HTR-8/SVneo (cell line): ENCODE measurements at places on chromosomes 4 and X.
A peak's percentile ranks its signal among the peaks of the same experiment; 100 is the strongest.

DNA sequence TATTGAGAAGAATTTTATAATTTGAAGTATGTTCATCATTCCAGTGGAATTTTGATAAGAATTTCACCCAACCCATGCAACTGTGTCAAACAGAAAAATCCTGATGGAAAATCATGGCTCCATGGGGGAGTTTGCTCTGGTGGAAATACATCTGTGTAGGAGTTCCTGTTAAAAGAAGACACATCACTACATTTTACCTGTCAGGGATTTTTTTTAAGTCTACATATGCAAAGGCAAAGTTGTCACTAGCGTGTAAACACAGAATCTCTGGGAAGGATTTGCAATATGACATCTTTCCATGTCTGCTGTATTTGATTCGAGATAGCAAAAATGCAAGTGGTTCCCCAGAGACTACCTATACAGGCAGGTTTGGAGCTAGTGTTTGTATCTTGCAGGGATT, 581.0 kb downstream of the KCNIP4 start:
- no peak for DNase-seq

- no peak for DNase-seq
Measured at GRCh38 chr4:5971078-5971450, 47.2 kb downstream of the C4orf50 start.

GRCh38 chrX:46204721-46205422, 340.3 kb downstream of the ZNF674 start:
- DNase-seq = no peak

GRCh38 chr4:180363815-180364214, 1879.4 kb upstream of the TENM3 start:
- DNase-seq = no peak

- DNase-seq = no peak
Measured at GRCh38 chr4:37674439-37674838, 11.7 kb downstream of the RELL1 start.

DNA sequence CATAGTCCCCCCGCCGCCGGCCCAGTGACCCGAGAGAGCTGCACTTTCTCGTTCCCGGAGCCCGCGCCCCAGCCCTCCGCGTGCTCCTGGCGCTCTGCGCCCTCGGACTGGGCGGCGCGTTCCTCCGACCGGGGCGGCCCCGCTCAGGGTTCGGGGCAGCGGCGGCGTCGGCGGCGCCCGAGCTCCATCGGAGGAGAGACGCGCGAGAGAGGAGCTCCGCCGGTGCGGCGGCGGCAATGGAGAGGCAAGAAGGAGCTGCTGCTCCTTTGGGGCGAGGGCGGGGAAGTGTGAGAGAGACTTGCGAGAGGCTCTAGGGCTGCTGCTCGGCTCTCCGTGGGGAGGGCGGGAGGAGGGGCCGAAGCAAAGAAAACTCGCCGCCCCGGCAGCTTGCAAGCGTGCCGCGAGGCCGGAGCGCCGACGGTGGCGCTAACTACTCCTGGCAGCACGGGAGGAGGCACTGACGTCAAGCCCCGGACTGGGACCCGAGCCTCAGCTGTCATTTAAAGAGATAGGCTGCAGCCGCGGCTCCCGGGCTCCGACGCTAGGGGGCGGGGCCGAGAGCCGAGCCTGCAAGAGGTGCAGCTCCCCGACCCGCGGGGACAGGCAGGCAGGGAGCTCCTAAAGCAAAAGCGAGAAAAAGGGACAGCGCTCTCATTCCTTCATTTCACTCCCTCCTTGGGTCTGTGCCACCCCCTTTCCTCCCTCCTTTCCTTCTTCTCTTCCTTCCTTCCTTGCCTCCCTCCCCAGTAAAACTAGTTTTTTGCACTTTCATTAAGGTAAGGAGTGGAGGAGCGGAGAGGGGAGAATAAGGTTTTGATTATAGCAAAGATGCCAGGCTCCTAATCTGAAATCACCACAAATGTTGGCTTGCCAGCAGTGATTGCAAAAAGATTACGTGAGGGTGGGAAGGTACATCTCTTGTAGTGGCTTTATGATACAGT, at the start of gene KCTD8:
Gene KCTD8, minus strand, starts transcription at position 289 of the 941 bp plus-strand sequence.
- peak; percentile 88 for DNase-seq

DNA sequence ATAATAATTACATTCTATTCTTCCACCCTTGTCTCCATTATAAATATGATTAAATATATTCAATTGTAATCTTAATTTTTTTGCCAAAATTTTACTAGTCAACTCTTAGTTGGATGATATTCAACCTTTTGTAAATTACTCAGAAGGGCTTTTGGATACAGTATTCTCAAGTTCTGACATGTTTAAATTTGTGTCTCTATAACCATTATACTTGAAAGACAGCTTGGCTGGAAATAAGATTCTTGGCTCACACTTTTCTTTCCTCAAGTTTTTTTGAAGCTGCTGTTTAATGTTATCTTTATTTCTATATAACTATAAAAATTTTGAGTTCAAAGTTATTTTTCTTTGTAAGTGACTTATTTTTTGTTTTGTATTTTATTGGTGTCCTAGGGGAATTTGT, 214.4 kb downstream of the ARAP2 start:
- no peak for DNase-seq

DNA sequence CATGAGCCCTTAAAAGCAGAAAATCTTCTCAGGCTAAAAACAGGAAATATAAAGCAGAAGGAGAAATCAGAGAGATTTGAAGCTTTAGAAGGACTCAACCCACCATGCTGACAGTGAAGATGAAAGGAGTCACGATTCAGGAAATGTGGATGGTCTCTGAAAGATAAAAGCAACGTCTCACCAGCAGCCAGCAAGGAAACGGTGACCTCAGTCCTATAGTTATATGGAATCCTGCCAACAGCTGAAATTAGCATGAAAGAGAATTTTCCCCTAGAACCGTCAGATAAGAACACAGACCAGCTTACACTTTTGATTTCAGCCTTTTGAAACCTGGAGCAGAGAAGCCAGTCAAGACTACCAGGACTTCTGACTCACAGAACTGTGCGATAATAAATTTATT, 715.7 kb upstream of the HTR2C start:
- DNase-seq = no peak

- DNase-seq = no peak
Measured at GRCh38 chrX:102008901-102009300, 77.1 kb upstream of the ZMAT1 start.

DNA sequence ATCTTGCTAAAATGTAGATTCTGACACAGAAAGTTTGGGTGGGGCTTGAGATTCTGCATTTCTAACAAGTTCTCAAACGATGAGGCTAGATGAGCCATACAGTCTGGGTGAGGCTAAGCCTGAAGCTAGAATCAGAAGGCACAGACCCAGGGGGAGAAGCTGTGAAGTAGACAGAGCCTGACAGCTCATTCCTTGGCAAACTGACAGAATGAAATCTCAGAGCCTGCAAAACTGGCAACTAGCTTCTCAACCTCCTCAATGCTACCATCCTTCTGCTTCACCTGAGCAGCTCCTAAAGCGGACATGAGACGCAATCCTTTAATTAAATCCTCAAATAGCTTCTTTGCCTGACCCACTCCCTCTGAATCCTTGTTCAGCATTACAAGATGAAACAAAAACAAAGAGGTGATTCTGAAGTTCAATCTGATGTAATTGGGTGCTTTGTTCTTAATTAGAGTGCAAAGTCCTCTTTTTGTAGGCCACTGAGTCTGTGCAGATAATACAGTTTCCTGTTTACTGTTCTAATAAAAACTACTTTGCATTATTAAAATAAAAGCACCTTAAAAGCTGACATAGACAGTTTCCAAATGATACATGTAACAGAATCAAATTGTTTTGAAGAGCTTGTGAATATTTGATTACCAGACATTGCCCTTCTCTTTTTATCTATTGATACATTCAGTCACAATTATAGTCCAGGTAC, 71.0 kb upstream of the BMP2K start:
- no peak for DNase-seq

DNA sequence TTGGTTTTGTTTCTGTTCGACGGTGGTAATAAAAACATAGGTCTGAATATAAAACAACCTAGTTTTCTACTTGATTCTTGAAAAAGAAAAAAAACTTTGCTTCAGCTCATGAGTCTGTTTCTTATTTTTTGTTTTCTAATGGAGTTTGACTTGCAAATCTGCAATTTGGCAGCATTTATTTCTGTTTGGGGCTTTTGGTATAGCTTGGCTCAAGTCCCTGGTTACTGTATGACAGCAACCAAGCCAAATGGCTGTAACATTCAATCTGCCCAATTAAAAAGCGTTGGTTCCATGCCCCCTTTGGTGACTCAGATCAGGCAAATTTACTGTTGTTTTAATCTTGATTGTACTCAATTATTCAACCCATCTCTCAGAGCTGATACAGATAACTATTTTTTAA, 263.4 kb downstream of the GRIA3 start:
- DNase-seq = no peak

DNA sequence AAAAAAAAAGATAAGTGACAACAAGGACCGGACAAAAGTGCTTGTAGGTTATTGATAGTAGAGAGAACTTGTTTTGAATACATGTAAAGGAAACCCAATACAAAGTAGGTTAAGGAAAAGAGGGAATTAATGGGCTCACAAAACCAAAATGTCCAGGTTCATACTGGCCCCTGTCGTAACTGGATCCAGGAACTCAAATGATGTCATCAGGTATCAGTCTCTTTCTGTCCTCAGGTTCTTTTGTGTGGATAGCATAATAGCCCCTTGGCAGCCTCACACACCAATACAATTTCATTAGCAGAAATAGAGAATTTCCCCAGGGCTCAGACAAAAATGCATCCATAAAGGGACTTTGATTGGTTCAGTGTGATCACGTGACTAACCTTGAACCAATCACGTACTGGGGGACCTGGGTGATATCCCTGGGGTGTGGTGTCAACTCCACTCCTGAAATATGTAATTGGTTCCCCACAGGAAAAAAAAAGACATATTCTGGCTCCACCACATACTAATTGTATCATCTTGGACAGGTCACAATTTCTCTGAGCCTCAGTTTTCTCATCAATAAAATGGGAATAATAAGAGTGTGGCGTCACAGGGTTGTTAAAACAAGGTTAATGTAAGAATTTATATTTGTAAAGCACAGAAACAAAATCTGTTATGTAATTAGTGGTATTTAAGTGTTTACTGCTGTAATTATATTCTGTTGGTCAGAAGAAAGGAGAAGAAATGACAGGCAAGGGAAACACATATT, 174.8 kb downstream of the PDGFRA start:
- no peak for DNase-seq

GRCh38 chr4:25154594-25155265, 5.5 kb downstream of the SEPSECS start:
- no peak for DNase-seq

DNA sequence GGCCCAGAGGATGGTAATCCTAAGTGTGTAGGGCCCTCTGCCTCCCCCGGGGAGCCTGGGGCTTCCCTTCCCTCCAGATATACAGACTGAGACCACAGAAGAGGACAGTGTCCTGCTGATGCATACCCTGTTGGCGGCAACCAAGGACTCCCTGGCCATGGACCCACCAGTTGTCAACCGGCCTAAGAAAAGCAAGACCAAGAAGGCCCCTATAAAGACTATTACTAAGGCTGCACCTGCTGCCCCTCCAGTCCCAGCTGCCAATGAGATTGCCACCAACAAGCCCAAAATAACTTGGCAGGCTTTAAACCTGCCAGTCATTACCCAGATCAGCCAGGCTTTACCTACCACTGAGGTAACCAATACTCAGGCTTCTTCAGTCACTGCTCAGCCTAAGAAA, 1.9 kb downstream of the TRO start:
- DNase-seq = no peak

GRCh38 chr4:71855944-71856343, 72.1 kb upstream of the GC start:
- DNase-seq = no peak
